HuH-7.5 (cell line): ENCODE measurements at places on chromosomes 2 and 18.

DNA sequence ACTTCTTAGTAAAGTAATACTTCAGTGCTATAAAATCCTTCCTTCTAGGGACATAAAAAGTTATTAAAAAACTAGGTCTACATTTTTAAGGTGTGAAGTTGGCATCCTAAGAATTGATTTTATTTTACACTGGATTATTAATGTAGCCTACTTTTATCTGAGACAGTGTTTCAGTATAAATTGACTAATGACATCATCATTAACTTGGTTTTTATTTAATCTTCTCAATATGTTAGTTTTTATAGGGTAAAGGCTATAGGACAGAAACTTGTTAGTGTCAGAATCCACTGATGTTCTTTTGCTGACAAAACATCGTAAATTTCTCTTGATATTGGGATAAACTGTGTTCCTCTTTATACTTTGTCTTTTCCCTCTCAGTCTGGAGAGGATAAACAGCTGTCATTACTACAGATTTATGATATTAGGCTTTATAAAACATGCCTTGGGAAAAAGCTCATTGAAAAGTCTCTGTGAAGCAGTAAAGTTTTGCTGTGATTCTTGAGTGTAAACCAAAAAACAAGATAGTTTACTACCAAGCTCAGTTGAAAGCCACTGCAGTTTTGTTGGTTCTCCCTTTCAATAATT lies 569.9 kb downstream of the EPHA4 start:
- DNase-seq, result no peak

DNA sequence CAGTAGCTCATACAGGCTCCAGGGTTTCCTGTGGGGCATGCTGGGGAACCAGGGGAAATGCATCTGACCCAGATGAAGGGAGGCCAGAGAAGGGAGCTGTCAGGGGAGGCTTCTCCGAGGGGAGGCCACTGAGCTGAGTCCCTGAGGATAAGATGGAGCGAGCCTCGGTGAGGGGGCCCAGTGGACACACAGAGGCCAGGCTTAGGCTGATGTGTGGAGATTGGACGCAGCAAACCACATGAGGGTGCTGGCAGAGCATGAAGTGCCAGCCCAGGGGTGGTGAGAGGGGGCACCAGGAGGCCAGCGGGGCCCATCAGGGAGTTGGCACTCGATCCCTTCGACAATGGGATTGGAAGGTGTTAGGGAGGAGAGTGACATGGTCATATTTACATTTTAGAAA lies 235.0 kb downstream of the KLHL29 start:
- no peak for DNase-seq

- DNase-seq, result no peak
Measured at GRCh38 chr2:12637754-12638153, 79.0 kb upstream of the TRIB2 start.

DNA sequence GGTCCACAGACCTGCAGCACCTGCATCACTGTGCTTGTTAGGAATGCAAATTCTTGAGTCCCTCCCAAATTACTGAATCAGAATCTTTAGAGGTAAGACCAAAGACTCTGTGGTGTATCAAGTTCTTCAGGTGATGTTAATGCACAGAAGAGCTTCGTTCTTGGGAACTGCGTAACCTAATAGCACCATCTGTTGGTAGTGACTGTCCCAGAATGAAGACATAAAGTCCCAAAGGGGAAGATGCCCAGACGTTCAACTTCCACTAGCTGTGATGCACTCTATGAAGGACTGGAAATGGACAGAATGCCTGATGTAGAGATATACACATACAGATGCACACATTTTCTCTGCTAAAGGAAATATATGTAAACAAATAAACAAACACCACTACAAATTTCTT lies 576.0 kb downstream of the LRP1B start:
- DNase-seq, result no peak

GRCh38 chr2:106566050-106566449 lies 78.9 kb downstream of the CD8B2 start:
- DNase-seq, result no peak

DNA sequence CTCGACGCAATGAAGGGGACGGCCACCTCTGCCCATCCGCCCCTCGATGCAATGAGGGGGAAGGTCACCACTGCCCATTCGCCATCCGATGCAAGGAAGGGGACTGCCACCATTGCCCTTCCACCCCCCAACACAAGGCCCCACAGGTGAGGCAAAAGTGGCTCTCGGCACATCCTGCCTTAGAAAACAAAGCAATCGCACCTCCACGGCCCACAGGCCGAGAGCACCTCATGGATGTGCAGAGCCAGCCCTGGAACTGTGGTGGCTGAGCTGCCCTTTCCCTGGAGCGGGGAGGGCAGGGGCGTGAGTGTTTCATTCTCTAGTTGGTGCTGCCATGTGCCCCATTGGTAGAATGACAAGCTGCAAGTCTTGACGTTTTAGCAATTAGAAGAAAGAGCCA lies 320.6 kb upstream of the SALL3 start:
- DNase-seq, result no peak

DNA sequence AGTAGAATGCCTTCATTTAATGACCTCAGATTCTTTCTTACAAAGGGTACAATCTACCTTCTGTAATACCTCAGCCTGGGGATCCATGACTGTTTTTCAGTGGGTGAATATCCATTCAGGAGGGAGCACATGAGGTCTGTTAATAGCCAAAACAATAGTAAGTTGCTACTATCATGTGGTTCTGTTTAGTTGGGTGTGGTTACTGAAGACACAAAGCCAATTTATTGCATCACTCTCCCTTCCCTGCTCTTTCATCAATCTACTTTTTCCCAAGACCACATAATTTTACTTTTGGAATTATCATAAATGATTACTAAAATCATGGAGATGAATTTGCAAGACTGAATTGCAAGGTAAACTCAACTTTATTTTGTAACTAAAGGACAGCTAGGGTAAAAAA lies 254.2 kb downstream of the GALNT13 start:
- DNase-seq, result no peak

DNA sequence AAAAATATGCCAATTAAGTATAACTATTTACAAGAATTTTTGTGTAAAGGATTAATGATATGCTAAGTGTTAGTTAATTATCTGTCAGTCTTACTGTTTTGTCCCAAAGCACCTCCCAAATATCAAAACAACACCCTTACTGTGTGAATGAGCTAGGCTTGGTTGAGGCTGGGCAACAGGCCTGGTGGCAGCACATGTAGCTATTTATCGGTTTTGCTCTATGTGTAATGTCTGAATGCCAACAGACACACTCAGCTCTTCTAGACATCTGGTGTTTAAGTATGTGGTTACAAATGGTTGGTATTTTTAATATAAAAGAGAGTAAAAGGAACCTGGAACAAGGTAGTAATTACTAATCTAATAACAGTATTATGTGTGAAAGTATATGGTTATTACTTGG lies 175.3 kb downstream of the RAB3GAP1 start:
- DNase-seq, result no peak

- DNase-seq, result no peak
Measured at GRCh38 chr18:36634573-36635216, 194.1 kb downstream of the TPGS2 start.

- no peak for DNase-seq
Measured at GRCh38 chr18:9946831-9947230, 33.0 kb downstream of the VAPA start.

DNA sequence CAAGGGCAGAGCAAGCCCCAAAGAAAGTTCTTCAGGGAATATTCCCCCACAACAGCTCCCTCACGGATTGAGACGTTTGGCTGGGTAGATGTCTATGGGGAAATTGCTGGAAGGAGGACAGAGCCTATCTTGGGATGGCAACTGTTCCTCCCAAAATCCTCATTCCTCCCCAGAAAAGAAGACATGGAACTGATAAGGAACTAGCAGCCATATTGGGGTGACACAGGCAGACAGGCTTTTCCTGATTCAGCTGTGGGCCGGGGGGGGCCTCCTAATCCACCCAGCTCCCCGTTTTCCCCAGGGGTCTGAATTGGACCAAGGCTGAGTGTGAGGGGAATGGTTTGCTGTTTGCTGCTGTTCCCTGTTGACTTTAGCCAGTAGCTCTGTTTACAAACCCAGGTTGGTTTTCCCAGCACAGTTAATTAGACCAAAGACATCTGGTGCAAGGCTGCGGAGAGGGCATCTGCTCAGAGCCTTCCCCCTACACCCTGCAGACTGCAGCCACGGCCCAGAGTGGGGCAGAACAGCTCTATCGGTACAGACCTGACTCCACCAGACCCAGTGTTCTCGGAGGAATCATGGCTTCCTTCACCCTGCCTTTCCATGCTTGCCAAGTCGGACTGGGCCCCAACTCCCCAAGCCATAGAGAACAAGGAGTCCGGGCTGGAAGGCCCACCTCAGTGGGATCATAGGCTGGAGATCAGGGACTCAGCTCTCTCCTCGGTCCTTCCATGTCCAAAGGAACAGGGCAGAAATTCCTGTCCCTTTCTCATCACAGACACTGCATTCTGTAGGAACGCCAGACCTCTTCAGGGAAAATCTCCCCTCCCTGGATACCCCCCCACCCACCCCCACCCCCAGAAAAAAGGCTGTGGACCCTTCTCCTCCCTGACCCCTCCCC lies 1.7 kb upstream of the PKDCC start:
- DNase-seq, result no peak

DNA sequence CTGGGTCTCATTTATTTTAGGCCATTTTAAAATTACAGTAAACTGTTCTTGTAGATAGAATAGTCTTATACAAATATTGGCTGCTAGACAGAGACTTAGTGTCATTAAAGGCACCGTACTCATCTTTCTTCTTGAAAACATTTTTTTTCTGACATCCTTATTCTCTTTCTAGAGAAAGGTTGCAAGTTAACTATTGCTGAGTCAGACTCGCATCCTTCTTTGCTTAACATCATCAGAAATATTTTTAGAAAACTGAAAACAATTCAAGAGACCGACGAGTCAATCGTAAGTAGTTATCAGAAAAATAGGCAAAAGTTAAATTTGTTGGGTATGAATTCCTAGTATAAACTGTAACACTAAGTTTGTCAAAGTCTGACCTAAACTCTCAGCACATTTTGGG lies 72.2 kb downstream of the HNMT start:
- DNase-seq, result no peak

DNA sequence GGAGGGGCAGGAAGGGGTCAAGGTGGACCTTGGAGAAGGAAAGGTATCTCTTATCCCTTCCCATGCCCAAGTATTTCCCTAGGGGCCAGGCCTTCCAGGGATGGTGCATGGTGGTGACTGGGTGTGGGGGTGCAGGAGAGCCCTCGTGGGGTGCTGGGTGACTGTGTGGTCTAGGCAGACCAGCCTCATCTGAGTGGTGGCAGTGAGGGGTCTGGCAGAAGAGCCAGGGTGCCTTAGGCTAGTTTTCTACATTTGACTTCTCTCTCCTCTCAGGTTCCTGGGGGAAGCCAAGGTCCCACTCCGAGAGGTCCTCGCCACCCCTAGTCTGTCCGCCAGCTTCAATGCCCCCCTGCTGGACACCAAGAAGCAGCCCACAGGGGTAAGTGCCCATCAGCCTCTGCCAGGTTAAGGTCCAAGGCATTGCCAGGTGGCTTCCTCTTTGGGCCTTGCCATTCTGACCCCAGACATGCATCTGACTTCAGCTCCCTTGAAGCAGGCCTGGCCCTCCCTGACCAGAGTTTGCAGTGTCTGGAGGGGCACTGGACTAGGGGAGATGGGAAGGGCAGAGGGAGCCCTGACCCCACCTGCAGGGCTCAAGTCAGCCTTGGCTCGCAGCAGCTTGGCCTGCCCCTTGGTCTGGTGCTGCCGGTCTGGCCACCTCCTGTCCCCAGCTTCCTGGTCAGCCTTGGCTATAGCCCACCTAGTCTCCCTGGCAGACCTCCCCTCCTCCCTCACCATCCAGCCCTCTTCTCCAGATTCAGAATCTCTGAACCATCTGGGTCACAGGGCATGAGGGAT lies 49.8 kb downstream of the DYSF start:
- no peak for DNase-seq

DNA sequence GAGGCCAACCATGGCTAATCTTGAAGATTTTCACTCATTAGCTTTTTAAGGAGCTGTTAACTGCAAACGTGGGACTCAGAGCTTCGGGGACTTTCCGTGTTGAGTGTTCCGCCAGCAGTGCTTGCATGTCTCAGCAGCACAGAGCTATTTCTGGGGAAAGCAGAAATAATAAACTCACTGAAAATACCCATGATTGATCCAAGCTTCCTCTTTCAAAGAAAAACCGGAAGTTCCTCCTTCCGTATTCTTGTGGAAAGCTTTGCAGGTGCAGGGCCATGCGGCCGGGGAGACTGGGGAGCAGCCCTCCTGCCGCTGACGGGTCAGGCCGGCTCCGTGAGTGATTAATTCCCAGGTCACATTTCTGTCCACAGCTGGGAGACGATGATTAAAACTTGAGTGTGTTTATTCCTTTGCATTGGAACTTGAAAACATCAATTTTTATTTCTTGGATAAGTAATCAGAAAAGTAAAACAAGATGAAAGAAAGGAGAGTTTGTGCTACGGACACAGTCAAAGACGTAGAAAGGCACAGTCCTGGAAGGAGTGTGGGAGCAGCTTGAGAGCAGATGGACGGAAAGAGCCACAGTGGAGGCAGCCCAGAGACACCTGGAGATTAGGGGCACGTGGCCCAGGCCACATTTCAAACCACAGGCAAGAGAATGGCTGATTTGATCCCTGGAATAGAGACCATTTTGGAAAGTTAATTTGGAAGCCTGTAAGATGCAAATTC lies 54.2 kb upstream of the CTDP1 start:
- DNase-seq, result no peak

DNA sequence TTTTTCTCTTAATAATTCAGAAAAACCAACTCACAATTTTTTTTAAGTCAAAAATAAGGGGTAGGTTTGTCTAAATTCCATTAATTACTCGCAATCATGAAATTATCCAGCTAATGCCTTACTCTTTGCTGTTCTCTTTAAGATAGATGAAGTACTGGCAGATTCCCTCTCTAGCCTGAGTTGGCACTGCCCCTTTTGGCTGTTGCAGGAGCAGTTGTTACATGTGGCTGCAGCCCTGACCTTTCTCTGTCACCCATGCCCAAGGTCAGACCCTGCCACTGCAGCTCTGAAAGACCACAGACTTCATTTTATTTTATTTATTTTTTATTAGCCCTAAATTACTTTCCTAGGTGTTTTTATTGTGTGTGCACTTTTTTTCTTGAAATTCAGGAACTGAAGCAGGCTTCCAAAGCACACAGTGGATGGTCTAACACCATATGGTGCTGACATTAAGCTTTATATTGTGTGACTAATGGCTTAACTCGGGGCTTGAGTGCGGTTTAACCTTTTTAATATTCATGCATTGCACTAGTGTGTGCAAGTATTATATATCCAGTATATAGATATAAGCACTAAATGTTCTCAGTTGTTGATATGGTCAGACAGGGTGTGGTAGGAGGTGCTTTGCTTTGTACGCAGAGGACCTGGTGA lies 313.0 kb downstream of the CDH2 start:
- DNase-seq, result no peak

DNA sequence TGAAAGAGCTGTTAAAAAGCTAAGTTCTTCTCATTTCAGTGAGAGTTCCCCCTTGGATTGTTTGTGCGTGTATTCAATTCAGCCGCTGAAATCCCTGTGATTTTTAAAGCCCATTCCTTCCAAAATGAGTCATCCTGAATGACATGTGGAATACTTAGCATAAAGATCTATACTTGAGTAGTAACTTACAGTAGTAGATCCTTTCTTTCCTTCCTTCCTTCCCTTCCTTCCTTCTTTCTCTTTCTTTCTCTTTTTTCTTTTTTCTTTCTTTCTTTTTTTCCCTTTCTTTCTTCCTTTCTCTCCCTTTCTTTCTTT lies 18.2 kb upstream of the SOX11 start:
- no peak for DNase-seq

- DNase-seq, result no peak
Measured at GRCh38 chr2:48496849-48497248, 33.1 kb upstream of the STON1 start.

GRCh38 chr18:34606851-34607250 lies 103.2 kb upstream of the DTNA start:
- no peak for DNase-seq

GRCh38 chr2:101502095-101502494 lies 27.2 kb upstream of the RFX8 start:
- no peak for DNase-seq
